ENCODE measurements at places on chromosomes 7 and 10.

DNA sequence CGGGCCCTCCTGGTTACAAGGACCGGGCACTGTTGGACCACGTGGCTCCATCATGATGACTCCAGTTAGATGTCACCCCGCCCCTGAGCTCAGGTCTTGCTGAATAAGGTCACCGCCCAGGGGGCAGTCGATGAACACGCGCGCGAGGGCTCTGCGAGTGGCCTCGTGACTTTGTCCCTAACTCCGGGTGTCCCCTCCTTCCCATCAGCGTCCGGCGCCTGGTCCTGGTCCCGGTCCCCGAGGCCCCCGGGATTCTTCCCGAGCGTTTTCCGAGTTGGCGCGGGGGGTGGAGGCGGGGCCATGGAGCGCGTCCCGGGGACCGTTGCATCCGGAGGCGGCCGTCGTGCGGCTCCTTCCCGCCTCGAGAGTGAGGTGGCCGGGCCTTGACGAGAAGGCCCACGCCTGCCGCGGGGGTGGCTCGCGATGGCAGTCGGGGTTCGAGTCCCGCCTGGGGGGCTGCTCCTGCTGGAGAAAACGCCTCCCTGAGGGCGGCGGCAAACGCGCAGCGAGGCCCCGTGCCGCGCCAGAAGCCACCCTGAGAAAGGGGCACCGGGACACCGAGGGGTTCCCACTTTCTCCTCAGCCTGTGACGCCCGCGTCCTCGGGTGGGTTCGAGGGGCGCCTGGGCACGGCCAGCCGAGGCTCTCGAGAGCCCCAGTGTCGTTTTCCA is 569 bp upstream of the NPTX2 start:
- no peak for DNase-seq

GRCh38 chr10:48504141-48504885 is 100.6 kb downstream of the ARHGAP22 start:
- DNase-seq, result no peak

DNA sequence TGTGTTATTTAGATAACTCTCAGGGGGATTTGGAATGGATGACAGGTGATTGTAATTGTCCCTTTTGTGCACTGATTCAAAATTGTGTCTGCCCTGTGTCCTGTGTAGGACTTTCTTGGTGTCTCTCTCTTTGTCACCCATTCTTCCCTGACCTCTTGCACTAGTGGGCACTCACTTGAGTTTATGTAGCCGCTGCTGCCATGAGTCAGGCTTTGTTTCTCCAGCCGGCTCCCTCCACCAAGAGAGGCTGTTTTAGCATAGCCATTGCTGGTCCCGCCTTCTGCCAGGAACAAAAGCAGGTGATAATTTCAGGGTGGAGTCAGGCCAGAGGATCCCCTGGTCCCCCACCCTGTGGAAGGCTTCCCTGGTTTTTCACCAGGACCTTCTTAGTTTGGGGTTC is 8.4 kb downstream of the COL17A1 start:
- DNase-seq, result no peak

GRCh38 chr10:5679606-5680005 is 5.0 kb upstream of the TASOR2 start:
- DNase-seq, result no peak

DNA sequence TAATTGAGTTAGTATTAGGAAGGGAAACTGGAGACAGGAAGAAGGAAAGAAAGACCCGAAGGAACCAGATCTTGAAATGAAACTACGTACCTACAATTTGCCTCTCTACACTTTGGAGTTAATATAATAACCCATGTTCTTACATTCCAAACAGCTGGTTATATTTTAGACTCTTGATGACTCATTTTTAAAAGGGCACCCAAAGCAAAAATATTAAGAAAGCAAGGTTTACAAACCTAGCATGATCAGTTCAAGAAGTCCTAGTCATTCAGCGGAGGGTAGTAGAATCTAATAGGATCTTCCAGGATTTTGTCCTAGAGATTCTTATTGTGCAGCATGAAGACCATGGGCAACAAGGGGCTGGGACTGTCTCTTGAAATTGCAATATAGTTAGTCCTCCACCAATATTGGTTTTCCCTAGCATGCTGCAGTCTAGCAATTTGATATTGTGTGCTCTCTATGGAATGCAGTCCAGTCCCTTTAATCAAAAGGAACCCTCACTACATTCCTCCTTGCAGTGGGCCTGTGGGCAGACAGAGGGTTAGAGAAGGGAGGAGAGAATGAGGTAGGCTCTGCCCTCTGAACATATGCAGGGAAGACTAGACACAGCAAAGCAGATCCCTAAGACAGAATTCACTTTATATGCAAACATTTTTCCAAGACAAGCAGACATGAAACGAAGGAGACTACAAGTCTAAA is 230.3 kb downstream of the INHBA start:
- DNase-seq, result no peak

- DNase-seq, result no peak
These were observed 252.5 kb downstream of the RPS24 start for GRCh38 chr10:78286186-78286585.

DNA sequence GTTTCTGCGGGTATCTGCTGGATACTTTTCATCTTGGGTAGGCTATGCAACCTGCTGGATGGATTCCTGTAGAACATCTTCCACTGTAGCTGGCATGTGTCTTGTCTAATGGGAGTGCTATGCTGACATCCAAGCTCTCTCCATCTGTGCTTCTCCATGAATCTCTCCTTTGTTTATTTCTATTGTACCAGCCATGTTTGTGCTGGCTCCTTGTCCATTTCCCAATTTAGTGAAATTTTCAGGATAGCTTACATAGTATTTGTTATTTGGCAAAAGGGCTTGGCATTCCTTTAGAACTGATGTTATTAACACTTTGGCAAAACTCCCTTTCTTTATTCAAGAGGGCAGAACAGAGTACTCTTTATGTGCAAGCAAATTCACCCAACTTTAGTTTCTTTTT is 198.0 kb downstream of the CSTF2T start:
- no peak for DNase-seq

- no peak for DNase-seq
These were observed 6.5 kb upstream of the CALU start for GRCh38 chr7:128732521-128733277.

- DNase-seq, result peak; percentile 88
These were observed 15.8 kb downstream of the SCD start for GRCh38 chr10:100362570-100363496.

DNA sequence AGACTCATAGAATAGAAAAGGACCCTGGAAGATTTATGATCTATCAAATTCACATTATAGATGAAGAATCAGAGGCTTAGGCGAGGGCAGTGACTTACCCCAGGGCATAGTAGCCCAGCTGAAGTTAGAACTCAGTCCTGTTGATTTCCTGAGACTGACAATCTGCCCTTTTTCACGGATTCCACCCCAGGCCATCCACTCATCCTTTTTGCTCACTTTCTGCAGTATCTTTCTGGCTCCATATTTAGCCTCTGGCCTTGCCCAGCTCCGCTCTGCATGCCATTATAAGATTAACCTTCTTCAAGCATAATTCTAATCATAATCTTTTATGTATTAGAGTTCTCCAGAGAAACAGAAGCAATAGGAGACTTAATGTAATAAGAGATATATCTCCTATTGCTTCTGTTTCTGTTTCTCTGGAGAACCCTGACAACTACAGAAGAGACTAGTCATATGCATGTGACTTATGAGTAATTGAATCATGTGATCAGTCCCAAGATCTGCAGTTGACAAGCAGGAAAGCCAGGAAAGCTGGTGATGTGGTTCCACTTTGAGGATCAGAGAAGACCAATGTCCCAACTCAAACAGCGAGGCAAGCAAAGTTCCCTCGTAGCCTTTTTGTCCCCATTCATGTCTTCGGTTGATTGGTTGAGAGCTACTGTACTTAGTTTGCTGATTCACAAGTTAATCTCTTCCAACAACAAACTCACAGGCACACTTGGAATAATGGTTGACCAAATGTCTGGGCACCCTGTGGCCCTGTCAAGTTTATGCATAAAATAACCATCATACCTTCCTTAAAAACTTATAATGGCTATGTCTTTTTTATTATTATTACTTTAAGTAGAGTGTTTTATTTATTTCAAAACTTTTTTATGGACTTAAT is 412.1 kb downstream of the SUGCT start:
- no peak for DNase-seq

DNA sequence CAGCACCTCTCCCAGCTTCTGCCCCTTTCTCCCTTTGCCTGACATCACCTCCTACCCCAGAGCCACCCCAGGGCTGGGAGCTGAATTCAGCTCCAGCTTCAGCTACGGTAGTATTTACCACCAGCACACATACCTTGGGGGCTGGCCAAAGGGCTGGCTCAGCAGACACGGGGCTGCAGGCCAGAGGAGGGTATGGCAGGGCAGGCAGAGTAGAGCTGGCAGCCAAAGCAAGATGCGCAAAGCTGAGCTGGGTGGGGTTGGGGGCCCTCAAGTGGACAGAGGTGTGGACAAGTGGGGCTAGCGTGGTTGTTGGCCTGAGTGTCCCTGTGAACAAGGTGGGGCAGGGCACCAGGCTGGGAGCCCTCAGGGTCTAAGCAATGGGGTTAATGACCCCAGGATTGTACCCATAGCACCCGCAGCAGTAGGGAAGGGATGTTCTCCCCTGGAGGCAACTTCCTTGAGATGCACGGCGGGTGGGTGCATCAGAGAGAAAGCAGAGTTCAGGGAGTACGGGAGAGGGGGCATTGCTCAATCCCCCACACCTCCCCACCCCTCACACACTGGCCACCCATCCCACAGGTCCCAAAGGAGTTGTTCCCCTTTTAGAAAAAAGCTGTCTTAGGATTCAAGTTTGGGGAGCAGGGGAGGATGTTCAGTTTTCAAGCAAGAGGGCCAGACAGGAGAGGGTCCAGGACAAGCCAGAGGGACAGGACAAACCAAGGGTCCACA is 8.0 kb downstream of the VSIR start:
- DNase-seq, result no peak

GRCh38 chr7:42161719-42162118 is 75.3 kb downstream of the GLI3 start:
- DNase-seq, result no peak

- no peak for DNase-seq
These were observed 70.5 kb downstream of the KLF6 start for GRCh38 chr10:3714531-3714930.

DNA sequence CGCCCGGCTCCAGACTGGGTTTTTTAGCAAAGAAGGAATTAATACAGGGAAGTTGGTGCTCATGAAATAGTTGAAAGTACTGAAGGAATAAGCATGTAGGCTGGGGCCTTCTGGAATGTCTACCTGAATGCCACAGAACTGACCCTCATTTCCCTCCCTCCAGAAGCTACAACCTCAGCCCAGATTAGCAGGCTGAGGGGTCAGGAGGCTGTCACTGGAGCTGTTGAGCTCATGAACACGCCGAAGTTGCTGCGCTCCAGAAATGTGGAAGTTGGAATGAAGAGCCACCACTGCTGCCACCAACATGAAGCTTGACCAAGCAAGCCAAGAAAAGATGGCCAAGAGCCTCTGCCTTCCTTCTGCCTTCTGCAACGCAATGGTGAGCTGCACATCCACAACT is 52.2 kb upstream of the KMT2E start:
- no peak for DNase-seq

- DNase-seq, result no peak
These were observed 19.9 kb downstream of the CCDC3 start for GRCh38 chr10:12981570-12981969.

DNA sequence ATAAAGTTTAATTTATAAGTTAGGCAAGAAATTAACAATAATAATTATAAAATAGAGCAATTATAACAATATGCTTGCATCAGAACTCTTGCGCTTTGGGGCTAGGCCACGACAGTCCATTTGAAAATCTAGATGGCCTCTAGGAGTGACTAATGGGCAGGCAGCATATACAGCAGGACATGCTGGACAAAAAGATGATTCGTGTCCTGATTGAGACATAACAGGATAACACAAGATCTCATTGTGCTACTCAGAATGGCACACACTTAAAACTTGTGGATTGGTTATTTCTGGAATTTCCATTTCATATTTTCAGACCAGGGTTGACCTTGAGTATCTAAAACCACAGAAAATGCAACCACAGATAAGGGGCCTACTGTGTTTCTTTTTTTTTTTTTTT is 27.5 kb downstream of the CTNNA3 start:
- no peak for DNase-seq

- no peak for DNase-seq
These were observed 38.9 kb downstream of the NKX6-2 start for GRCh38 chr10:132746801-132747625.

- DNase-seq, result no peak
These were observed 270.1 kb downstream of the ARL4A start for GRCh38 chr7:12957487-12957886.

GRCh38 chr10:387593-387891 is 252.3 kb downstream of the ZMYND11 start:
- DNase-seq, result no peak

- no peak for DNase-seq
These were observed 103.0 kb upstream of the SEMA3A start for GRCh38 chr7:84297616-84298015.

DNA sequence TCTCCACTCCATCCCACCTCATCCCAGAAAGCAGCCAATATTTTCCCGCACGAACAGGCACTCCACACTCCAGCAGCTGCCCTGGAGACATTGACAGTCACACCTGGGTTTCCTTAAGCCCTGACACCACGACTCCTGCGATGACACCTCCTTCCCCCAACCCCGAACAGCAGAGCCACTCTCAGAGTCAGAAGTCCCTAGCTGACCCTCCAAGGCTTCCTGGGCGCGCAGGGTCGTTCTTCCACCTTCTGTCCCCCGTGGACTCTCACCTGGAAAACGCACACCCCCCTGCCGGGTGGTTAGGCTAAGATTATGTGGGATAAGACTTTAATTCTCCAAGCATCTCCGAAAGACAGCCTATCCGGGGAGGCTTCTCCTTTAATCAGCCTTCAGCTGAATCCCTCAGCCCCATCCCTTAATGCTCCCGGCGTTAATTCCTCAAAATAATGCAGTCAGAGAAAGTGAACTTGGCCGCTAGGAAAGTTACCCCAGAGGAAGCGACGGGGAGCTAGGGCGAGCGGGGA is 1.1 kb downstream of the DENND11 start:
- DNase-seq, result no peak

DNA sequence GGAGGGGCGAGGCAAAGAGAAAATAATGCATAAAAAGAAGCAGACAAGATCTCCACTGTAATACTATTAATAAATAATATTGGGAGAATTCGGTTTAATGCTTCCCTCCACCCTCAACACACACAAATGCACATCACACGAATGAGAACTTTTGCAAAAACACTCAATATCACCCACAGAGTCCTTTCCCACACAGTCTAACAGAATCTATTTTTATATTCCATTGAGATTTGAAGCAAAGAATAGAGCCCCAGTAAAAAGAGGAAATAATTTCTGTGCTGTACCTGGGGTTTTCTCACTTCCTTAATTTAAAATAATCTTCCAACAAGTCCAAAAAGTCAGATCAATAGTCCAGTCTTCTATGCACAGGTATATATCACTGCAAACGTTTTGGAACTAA is 17.0 kb downstream of the PIK3AP1 start:
- no peak for DNase-seq

All from right lobe of liver (tissue), 6 donors.